ENCODE measurements at places on chromosomes 2 and 18.

- DNase-seq = no peak
- H3K36me3 ChIP-seq = peaks cover 33% of the 10 kb centered on the region
- no peak overlapping the region for H3K27ac ChIP-seq
- no peak overlapping the region for H3K4me3 ChIP-seq
Measured at GRCh38 chr2:64140665-64141200, 3.5 kb downstream of the PELI1 start.

DNA sequence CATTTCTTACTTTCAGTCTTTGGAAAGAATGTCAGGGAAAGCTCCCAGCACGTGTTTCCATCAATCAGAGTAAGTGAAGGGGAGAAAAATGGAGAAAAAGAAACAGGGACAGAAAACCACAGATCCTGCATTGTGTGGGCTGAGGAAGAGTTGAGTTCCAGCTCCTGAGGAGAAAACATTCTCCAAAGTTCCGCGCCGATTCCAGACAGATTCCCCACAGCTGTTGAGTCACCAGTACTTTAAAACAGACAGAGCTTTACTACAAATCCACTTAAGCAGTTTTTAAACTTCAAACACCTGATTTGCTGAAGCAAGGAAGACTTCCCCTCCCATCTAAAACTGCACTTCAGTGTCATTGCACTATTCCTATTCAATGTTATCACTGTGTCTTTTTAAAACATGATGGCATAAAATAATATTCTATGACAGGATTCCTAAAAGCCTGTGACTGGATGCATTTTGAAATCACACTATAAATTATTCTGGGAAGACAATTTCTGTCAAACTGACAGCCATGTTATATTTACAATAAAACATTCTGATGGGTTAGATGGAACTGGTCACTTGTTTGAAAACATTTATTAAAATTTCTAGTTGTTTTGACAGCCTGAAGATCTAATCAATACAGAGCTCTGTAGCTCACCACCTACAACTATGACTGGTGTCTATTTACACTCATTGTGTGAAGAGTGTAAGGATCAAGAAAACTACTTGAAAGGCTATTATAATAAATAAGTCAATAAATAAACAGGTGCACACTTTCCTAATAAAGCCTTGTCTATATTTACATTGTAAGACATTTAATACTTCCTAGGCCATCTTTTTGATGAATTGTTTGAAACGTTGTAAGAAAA lies 40.9 kb downstream of the TCF4 start:
- DNase-seq = no peak
- H3K27ac ChIP-seq = no peak overlapping the region
- no peaks in the 10 kb centered on the region for H3K36me3 ChIP-seq
- no peak overlapping the region for H3K4me3 ChIP-seq
- no peaks in the 10 kb centered on the region for H3K4me1 ChIP-seq
- H3K27me3 ChIP-seq = peaks cover 1% of the 10 kb centered on the region

GRCh38 chr2:63023444-63023843 lies 27.2 kb upstream of the OTX1 start:
- no peaks in the 10 kb centered on the region for H3K36me3 ChIP-seq
- DNase-seq = peak; percentile 9
- no peaks in the 10 kb centered on the region for H3K4me1 ChIP-seq
- H3K4me3 ChIP-seq = no peak overlapping the region
- H3K27me3 ChIP-seq = no peaks in the 10 kb centered on the region

DNA sequence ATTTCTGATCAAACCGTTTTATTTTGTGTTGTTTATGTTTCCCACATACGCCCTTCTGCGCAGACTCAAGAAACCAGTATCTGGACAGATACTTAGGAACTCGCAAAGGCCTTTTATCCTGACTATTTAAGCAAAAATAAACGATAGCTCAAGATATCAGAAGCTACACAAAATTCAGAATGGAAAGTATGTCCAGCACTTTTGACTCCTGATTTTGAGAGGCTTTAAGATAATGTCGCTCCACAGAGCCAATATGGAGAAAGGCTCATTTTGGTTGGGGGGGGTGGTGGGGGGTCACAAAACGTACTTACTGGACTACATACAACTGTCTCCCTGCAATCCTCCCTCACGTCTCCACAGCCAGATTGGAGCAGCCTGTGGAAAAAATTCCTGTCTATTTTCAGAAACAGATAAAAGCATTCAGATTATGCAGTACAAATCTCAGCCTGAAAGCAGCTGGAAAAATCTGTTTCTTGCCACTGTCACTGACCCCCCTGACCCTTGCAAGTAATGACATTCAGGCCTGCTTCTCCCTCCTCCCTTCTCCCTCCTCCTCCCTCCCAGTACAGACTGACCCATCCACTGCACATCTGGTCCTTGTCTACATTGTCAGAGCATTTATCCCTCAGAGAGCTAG lies 34.9 kb upstream of the LCLAT1 start:
- DNase-seq = no peak
- H3K27ac ChIP-seq = no peak overlapping the region
- peaks cover 30% of the 10 kb centered on the region for H3K4me1 ChIP-seq
- no peaks in the 10 kb centered on the region for H3K36me3 ChIP-seq
- H3K4me3 ChIP-seq = no peak overlapping the region

GRCh38 chr18:68713131-68713530 lies 1.8 kb downstream of the TMX3 start:
- peaks cover 45% of the 10 kb centered on the region for H3K36me3 ChIP-seq
- DNase-seq = no peak
- H3K27me3 ChIP-seq = no peaks in the 10 kb centered on the region
- peak overlapping the region; percentile 41 for H3K27ac ChIP-seq
- H3K4me1 ChIP-seq = peaks cover 46% of the 10 kb centered on the region

DNA sequence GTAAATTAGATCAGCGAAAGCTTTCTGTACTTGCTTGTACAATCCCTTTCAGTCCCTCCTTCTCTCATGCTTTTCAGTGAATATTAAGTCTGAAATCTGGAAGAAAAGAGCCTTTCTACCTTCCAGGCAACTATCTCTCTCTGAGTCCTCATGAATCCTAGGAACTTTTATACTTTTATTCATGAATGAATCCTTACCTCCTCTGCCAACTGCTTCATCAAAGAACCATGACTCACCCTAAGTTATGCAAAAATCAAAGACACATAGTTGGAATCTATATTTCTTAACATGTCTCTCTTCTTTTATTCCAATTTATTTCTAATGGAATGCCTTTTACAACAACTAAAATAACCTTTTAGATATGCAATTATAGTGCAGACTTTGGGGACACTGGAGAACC lies 394.2 kb downstream of the CLIP4 start:
- H3K27ac ChIP-seq = no peak overlapping the region
- H3K36me3 ChIP-seq = no peaks in the 10 kb centered on the region
- no peaks in the 10 kb centered on the region for H3K4me1 ChIP-seq

GRCh38 chr2:191679818-191680600 lies 2.1 kb downstream of the NABP1 start:
- H3K27me3 ChIP-seq = no peaks in the 10 kb centered on the region
- DNase-seq = peak; percentile 25

GRCh38 chr2:118842661-118843482 lies 4.6 kb downstream of the EN1 start:
- H3K36me3 ChIP-seq = peaks cover 8% of the 10 kb centered on the region
- H3K27ac ChIP-seq = no peak overlapping the region
- H3K27me3 ChIP-seq = peaks cover 77% of the 10 kb centered on the region

DNA sequence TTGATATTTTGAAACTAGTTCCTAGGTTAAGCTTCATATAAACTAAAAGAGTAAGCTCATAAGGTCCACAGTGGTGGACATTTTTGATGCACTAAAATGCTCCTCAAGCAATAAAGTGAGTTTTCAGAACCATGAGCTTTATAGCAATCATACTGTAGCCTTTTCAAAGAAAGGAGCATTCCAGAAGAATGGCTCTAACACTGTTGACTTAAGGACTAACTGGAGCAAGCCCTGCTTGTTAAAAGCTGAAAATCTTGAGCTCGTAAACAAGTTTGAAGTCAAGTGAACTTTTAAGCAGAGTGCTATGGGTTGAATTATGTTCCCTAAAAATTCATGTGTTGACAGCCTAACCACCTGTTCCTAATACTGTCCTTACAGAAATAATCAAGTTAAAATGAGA lies 38.0 kb downstream of the KYNU start:
- H3K4me3 ChIP-seq = no peak overlapping the region
- peaks cover 6% of the 10 kb centered on the region for H3K27me3 ChIP-seq
- H3K36me3 ChIP-seq = no peaks in the 10 kb centered on the region
- DNase-seq = no peak
- H3K4me1 ChIP-seq = no peaks in the 10 kb centered on the region
- no peak overlapping the region for H3K27ac ChIP-seq

Measured in activated CD4-positive, alpha-beta T cell treated with anti-CD3 and anti-CD28 coated beads, Interleukin-2, amount 10 ng/mL, durations not matched to agents 7 days and 5 days (primary cell).